ENCODE measurements at places on chromosomes 2 and 18.

DNA sequence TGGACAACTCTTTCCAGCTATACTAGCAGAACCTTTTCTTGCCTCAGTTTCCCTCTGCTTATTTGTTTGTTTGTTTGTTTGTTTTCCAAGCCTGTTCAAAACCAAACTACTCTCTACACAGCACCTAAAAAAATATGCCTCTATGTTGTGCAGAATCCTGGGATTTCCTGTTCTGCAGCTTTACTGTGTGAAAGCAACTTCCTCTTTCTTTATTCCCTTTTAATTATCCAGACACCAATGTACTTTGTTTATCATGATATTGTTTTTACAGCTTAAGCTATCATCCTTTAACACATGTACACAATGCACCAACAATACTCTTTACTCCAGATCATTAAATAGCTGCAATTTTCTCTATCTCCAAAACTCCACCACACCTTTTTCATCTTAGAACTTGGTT is 259.5 kb downstream of the EPHA4 start:
- DNase-seq: no peak

GRCh38 chr2:57510704-57511103 is 535.9 kb upstream of the VRK2 start:
- DNase-seq: no peak

- DNase-seq: no peak
These were observed 5.0 kb downstream of the ARID5A start for GRCh38 chr2:96541398-96542152.

- no peak for DNase-seq
These were observed at the start of gene DSG2 for GRCh38 chr18:31497836-31498573. DSG2 (plus strand) TSS chr18:31498177; CDS start chr18:31498252, 75 bp downstream.

- no peak for DNase-seq
These were observed 224.6 kb upstream of the RAB6C start for GRCh38 chr2:129754831-129755230.

DNA sequence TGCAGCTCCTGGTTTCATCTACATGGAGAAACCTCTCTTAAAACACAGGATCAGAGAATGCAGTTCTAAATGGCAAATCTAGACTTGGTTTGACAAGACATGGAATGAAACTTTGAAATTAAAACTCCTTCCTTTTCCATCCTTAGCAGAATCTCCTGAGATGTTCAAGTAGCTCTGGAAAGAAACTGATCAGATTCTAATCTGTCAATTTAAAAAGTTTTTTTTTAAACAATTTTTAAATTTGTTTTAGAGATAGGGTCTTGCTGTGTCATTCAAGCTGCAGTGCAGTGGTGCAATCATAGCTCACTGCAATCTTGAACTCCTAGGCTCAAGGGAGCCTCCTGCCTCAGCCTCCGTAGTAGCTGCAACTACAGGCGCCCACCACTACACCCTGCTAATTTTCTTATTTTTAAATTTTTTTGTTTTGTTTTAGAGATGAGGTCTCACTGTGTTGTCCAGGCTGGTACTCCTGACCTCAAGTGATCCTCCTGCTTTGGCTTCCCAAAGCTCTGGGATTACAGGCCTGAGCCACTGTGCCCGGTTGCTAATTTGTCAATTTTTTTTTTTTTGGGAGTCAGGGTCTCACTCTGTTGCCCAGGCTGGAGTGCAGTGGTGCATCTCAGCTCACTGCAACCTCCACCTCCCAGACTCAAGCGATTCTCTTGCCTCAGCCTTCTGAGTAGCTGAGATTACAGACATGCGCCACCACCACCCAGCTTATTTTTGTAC is 216.7 kb downstream of the TGIF1 start:
- no peak for DNase-seq

GRCh38 chr18:52657043-52657805 is 317.2 kb downstream of the DCC start:
- no peak for DNase-seq
